ENCODE measurements at places on chromosomes 3 and 15.
A peak's percentile ranks its signal among the peaks of the same experiment; 100 is the strongest.

DNA sequence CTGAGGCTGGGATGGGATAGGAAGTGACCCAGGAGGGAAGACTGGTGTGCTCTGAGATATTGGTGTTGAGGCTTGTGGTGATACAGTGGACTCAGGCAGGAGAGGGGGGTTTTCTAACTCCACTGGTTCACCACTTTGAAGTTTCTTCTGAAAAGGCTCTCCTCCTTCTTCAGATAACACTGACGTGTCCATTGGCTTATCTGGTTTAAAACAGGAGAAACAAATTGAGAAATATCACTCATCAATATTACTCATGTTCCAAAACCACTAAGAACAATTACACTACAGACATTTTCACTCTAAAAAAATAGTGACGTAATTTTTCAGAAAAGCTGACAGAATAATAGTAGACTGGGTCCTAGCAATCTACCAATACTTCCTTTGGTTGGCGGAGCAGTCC is 23.1 kb downstream of the TP53BP1 start:
- no peak for DNase-seq

- DNase-seq = no peak
These were observed 7.1 kb downstream of the THBS1 start for GRCh38 chr15:39587731-39588530.

- DNase-seq = no peak
These were observed 12.9 kb downstream of the IQCH start for GRCh38 chr15:67267440-67267839.

DNA sequence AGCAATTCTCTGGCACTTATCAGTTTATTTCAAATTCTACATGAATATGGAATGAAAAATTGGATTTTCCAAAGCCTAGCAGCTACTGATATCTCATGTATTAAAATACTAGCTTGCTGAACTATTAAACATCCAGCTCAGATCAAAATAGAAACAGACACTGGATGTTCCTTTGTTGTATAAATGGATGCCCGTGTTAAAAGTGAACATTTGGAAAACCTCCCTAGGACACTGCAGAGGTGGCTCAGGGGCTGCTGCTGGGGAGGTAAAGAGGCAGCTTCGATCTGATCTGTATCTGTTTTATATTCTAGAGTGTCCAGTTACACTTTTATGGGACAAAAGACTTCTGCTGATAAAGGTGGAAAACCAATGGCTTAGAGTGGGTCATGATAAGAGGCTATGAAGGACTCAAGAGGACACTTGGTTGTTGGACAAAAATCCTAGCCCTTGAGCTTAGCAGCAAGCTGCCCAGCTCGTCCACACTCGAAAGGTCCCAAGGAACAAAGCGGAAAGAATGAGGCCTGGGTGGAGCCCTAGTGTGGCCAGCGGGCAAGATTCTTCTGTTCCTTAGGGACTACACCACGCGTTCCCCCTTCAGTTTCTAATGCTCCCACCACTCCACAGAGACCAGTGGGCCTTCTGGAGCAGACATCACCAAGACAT is 9.9 kb downstream of the MESD start:
- no peak for DNase-seq

DNA sequence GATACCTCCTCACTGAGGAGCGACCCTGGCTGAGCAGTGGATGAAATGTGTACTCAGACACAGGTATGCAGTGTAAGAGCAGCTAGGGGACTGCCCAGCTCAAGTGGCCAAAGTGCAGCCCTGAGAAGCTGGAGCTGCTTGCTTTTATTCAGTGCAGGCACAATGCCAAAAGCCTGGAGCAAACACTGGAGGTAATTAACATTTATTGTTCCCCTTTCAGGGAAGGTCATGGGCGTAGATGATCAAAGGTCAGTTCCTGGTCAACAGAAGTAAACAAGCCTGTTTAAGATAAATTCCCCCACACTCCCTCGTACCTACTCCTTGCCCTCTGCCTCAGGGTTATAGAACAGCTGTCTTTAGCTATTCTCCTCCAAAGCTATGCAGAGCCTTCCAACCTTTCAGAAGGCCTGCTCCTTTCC is 17.5 kb downstream of the PLA2G4F start:
- no peak for DNase-seq

DNA sequence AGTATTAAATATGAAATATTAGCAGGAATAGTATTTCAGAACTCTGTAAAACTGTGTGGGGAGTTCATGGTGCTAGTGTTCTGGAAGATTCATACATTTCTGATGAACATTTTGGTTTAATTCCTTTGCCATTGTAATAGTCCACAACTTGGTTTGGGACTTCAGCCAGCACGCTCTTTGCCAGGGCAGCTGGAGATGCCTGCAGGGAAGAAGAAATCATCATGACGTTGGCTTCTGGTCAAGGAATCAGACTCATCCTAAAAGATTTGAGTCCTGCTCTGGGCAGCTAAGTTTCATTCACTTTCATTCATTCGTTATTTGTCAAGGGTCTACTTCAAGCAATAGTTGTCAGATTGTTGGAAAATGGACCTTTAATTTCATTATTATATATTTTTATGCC is 32.4 kb upstream of the MRPL3 start:
- DNase-seq = no peak

GRCh38 chr15:74604983-74605794 is 10.4 kb upstream of the CLK3 start:
- DNase-seq = peak; percentile 42

DNA sequence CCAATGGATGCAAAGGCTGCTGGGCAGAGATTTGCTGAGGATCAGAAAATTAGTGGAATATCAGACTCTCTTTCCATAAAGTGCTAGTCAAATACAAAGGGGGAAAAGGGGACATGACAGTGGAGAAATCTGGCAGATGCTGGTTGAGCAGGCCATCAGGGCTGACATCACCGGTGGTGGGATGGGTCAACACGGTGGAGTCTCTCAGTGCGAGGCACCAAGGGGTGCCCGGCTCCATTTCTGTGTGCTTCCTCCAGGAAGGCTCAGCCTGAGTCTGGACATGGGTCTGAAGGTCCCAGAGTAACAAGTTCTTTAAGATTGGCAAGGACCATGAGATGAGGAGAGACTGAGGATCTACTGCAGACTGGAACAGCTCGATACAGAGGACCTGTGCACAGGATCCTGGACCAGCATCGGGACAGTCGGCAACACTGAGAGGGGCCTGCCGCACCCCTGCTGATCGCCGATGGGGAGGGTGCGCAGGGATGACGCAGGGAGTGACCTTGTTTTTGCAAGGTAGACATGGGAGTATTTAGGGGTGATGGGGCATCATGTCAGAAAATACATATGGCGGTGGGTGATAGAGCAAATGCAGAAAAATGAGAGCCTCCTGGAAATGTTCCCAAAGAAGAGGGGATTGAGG is 92.7 kb downstream of the SEC22A start:
- no peak for DNase-seq

GRCh38 chr3:181690769-181691168 is 21.0 kb upstream of the SOX2 start:
- no peak for DNase-seq

- no peak for DNase-seq
These were observed 48.7 kb downstream of the BCHE start for GRCh38 chr3:165788531-165788930.

- DNase-seq = peak; percentile 73
These were observed 6.4 kb downstream of the CADM2 start for GRCh38 chr3:84965141-84965540.

- no peak for DNase-seq
These were observed 108.9 kb downstream of the DUT start for GRCh38 chr15:48440084-48440483.

DNA sequence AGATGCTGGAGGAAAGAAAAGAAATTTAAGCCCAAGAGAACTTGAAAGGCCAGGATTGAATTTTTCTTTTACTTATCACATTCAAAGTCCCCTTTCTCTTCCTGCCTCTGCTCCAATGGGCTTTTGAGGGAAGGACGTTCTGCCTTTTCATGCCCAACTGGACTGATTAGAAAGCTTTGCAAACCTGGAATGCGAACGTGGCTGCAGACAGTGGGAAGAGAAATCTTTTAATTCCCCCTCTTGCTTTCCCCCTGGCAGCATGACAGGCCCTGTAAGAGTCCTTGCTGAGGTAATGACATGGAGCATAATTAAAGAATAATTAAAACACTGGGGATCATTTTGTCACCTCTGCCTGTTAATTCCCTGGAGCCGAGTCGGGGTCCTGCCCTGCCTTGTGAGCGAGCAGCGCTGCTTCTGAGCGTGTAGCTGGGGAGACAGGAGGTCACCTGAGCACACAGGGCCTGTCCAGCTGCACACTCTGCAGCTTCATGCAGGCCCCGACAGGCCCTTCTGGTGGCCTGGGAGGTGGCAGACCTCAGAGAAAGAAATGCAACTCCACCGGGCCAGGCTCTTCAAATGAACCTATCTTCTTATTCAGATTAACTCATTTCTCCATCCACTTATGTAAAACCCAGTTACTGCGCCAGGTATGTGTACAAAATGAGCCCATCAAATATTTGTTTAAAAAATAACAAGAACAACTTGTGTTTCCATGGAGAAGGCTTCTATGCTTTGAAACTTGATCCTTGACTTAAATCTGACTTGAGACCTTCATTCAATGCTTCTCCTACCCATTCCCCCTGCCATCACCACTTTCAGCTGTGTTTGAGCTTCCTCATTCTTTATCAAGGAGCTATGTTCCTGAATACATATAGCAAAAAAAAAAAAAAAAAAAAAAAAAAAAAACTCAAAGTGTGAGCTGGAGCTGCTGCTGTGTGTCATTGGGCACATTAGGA is 628.2 kb upstream of the CFAP20DC start:
- peak; percentile 12 for DNase-seq

GRCh38 chr3:21138085-21138484 is 612.9 kb downstream of the ZNF385D start:
- DNase-seq = no peak

- DNase-seq = no peak
These were observed 41.8 kb downstream of the ANP32A start for GRCh38 chr15:68778876-68779275.

GRCh38 chr15:69934607-69935006 is 163.1 kb downstream of the TLE3 start:
- DNase-seq = no peak

Measured in NCI-H1092 treated with DMSO at 0.1 percent for 48 hours (cell line).